Activated naive CD8-positive, alpha-beta T cell treated with anti-CD3 and anti-CD28 coated beads, Interleukin-2, amount 10 ng/mL, durations not matched to agents 7 days and 5 days (primary cell): ENCODE measurements at places on chromosomes 7 and 10. TPM values are rescaled to one million over a fixed set of nuclear protein-coding genes. Genes with fewer than 3 reads are reported as not detected.

MYL10 gene
- not detected for total RNA-seq

SLC26A4 gene
- 0.17 TPM for total RNA-seq

VOPP1 gene
- total RNA-seq, result 50.1 TPM

NRG3 gene
- not detected for total RNA-seq

CDK14 gene
- 0.94 TPM for total RNA-seq

NUDT13 gene
- total RNA-seq, result 2.1 TPM

PKD2L1 gene
- not detected for total RNA-seq

MYH16 gene
- total RNA-seq, result not detected

DRGX gene
- total RNA-seq, result not detected

GTF2I gene
- total RNA-seq, result 170 TPM

TUBAL3 gene
- total RNA-seq, result not detected

AKR1C3 gene
- 1.8 TPM for total RNA-seq

- DNase-seq, result no peak
Observed at GRCh38 chr7:25795824-25796235, 356.2 kb upstream of the NFE2L3 start.

DNA sequence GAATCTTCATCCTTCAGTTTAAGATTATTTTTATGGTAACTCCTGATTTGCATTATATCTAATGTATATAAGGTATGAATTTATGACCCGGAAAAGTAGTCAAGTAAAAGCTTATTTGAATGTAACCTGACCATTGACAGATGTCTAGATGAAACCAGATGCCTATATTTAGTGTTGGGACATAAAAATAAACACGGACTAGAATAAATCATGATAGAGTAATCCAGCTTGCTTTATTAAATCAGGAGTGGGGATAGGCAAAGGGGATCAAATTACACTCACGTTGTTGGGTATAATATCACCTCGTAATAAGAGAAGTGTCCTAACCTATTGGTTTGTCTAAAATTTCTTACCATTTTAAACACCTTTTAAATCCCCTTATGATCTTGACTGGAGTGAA, 244.6 kb downstream of the AGMO start:
- no peak for DNase-seq

DNA sequence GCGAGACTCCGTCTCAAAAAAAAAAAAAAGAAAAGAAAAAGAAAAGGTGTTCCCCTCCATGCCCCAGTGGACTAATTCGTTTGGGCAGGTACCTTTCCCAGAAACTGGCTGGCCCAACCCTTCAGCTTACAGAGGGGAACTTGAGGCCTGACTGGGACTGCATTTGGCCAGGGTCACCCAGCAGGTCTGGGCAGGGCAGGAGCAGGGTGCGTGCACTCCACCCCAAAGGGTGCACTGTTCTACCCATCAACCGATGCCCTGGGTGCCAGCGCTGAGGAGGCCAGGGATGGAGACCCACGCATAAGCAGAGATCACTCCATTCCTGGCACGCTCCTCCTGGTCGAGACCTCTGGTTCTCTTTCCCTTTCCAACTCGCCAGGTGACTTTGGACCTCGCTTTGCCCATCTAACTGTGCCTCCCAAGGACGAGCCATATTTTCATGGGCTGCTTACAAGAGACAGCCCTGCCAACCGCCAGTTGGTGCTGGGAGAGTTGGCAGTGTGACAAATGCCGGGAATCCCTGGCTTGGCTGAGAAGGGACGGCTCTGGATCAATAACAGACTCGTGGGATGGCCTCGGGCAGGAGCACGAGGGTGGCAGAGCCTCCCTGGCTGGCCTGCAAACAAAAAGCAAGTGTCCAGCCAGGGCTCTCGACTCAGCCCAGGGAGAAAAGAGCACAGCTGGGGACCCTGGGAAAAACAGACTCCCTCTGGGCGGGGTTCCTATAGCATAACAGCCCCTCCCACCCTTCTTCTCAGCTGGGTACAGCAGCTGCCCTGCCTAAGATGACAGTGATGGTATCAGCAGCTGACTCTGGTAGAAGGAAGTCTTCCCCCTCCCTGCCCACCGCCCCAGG, 7.9 kb downstream of the HSPB1 start:
- no peak for DNase-seq

DNA sequence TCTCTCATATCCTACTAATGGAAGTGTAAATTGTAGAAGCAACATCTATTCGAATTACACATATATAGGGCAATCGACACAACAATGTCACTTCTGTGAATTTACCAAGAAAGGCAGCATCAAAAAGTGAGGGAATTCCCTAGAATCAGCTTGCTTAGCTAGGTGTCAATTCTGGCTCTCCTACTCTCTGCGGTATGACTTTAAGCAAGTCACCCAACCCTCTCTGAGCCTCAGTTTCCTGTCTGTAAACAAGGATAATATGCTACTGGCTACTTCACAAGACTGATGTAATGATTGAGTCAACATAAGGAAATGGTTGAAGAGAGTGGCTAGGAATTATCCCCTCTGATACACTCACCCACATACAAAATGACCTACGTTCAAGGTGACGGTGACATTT, 19.4 kb downstream of the CCDC6 start:
- no peak for DNase-seq

DNA sequence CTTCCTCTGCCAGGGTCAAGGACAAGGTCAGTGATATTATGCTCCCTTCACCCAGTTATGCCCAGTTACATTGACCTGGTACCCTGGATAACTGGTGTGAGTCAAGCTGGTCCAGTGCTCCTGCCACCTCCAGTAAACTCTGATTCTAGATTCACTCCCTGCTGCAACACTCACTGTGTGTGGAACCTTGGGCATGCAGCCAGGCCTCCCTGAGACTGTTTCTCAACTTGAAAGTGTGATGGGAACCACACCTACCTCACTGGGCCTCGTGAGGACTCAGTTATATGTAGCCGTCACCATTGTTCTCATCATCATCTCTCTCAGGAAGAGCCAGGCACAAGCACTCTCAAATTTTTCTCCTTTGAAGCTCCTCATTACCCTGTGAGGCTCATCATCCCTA, 935 bp upstream of the ZNF736 start:
- DNase-seq, result no peak

GRCh38 chr7:27994639-27995038, 186.0 kb downstream of the JAZF1 start:
- no peak for DNase-seq

DNA sequence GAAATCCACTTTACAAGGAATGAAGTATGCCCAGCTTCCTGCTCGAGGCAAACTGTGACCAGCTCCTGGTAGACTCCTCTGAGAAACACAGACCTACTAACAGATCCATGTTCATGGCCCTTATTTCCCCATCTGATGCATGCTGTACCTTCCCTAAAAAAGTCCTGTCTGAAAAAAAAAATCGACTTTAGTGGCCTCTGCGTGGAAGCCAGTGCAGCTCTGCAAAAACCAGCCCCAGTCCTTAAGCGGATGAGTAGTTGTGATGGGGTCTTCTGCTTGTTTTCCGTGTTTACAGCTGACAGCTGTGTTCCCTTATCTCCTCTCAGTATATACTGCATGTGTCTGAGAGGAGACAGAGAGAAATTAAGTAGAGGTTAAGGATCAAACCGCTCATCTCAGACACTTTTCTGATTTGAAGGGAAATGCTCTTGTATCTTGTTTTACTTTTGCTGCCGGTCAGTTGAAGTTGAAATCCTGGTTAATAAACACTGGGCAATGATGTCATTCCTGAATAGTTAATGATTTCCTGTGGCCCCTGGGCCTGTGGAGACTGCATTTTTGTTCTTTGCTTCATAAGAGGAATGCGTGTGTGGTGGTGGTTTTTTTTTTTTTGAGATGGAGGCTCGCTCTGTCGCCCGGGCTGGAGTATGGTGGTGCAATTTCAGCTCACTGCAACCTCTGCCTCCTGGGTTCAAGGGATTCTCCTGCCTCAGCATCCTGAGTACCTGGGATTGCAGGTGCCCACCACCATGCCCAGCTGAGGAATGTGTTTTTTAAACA, 67.6 kb downstream of the DOCK1 start:
- no peak for DNase-seq

DNA sequence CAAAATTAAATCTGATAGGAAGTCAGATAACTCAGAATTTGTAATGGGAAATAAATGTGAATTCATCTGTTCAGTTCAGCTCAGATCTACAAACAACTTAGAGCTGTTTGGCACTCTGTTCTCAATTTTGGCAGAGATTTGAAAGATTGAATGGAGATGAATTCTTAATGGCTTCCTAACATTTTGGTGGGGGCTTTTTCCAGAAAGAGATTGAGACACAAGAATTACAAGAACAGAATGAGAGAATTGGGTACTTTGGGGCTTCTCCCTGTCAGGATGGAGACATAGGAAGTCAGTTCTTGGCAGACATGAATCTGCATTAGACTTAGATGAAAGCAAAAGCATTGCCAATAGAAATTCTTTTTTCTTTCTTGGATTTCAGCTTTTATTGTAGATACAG, 39.0 kb upstream of the PTPRZ1 start:
- no peak for DNase-seq

DNA sequence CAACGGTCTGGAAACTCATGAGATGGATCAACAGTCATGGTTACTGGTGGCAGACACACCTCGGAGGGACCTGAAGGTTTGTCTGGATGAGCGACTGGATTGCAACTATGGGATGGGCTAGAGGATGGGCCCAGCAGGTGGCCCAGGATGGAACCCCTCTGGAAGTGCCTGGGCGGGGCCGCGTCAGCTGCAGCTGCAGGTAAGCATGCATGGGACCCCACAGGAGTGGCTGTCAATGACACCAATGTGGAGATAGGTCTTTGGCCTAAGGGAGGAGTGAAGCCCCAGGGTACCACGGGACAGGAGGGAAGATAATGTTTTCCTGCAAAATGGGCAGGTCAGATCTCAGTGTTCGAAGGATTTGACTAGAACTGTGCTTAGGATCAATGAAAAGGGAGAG, 103.4 kb downstream of the LANCL2 start:
- no peak for DNase-seq

DNA sequence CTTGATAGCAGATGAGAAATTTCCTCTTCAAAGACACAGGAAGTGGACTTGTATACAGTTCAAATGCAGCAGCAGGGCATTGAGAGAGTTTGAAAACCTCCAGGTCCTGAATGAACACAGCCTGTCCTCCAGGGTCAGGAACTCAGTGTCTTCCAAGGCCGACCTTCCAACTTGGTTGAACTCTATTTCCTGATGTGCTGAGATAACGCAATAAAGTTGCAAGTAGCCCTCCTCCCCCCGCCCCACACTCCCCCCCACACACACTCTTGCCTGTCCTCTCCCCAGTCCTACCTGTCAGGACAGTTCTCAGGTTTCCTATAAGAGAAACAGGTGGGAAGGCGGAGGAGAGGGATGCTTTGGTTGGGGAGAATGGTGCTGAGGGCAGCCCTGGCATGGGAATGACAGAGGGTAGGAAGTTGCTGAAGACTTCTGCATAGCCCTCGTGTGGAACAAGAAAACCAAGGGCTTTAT, 90.0 kb downstream of the CCDC71L start:
- no peak for DNase-seq

GRCh38 chr7:138881579-138882188, 83.7 kb upstream of the ATP6V0A4 start:
- DNase-seq, result no peak

DNA sequence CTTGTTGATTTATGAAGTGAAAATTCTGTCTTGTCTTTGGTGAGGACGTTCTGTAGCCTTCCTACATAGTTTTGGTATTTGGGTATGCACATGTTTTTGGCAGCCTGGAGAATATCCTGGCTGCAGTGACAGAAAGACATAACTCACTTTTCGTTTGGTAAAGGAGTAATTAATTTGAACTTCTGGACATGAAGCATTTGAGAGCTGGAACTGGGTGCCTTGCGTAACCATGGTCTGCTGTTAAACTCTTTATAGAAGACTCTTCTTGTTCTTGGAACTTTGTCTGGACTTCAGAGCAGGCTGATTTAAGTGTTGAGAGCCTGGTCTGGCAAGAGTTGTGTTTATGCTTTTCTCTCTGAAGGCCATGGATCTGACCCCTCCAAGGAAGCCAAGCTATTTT, 231.3 kb downstream of the LRMDA start:
- no peak for DNase-seq

GRCh38 chr10:132407846-132408278, 10.9 kb downstream of the PWWP2B start:
- no peak for DNase-seq

- DNase-seq, result no peak
Observed at GRCh38 chr10:5968681-5969453, 8.5 kb downstream of the IL15RA start.

GRCh38 chr10:30151581-30152389, 92.4 kb upstream of the JCAD start:
- DNase-seq, result no peak

- DNase-seq, result no peak
Observed at GRCh38 chr7:128366300-128366699, 4.8 kb upstream of the PRRT4 start.

DNA sequence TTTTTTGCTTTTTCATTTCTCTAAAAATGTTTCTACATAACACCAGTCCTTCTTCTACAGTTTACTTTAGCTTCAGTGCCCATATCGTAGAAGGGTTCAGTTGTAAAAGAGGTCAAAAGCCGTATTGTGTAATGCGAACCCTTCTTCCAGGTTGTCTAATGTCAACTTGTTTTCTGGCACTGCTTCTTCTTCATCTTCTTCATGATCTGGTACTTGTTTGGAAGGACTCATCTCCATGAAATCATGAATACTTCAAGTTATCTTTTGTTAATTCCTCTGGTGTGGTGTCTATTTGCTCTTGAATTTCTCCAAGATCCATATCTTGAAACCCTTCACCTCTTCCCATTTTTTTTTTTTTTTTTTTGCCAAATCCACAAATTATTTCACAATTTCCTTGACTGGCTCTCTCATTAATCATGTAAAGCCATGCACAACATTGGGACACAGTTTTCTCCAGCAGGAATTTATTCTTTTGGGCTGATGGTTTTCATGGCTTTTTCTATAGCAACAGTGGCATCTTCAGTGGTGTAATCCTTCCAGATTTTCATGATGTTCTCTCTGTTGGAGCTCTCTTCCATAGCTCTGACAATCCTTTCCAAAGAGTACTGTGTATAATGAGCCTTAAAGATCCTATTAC, 85.1 kb downstream of the CPED1 start:
- DNase-seq, result no peak

DNA sequence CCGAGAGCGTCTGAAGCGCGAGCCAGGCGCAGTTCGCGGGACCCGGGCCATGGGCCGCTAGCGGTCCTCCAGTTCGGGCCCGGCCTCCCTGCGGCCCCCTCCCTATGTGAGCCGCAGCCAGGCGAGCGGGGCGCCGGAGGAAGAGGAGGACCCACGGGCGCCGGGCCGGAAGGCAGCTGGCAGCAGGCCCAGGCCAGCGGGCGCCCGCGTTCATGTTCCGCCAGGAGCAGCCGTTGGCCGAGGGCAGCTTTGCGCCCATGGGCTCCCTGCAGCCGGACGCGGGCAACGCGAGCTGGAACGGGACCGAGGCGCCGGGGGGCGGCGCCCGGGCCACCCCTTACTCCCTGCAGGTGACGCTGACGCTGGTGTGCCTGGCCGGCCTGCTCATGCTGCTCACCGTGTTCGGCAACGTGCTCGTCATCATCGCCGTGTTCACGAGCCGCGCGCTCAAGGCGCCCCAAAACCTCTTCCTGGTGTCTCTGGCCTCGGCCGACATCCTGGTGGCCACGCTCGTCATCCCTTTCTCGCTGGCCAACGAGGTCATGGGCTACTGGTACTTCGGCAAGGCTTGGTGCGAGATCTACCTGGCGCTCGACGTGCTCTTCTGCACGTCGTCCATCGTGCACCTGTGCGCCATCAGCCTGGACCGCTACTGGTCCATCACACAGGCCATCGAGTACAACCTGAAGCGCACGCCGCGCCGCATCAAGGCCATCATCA, 1.1 kb downstream of the ADRA2A start:
- peak; percentile 57 for DNase-seq
